ENCODE measurements at places on chromosomes 1 and 21. TPM values are rescaled to one million over a fixed set of nuclear protein-coding genes. Genes with fewer than 3 reads are reported as not detected.

GRCh38 chr1:219897914-219898313 lies 30.4 kb downstream of the SLC30A10 start:
- DNase-seq, result peak; percentile 86

The CDA gene
- total RNA-seq, result not detected

The TTC39A gene
- 0.25 TPM for total RNA-seq

The CDK18 gene
- total RNA-seq, result 0.27 TPM

DNA sequence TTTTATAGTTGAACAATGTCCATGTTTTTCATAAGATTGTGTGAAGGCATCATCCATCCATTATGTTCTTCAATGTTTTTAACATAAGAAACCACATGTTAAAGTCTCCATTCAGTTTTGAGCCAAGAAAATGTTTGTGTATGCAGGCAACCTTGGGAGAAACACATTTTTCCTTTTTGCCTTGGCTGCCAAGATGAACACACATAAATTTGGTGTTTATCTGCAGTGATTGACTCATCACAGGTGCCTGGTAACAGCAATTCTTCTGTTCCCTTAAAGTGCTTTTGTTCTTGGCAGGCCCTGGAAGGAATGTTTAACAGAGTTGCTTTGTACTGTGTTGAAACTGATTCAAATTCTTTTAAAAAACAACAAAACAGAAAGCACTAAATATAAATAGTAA lies 709.9 kb upstream of the ADGRL4 start:
- DNase-seq, result peak; percentile 92

GRCh38 chr1:174322202-174322862 lies 125.4 kb upstream of the GPR52 start:
- DNase-seq, result no peak

The DNALI1 gene
- 13.7 TPM for total RNA-seq

- DNase-seq, result peak; percentile 26
Measured at GRCh38 chr21:34074283-34075090, 1.1 kb downstream of the MRPS6 start.
